Astrocyte of the hippocampus (primary cell): ENCODE measurements at places on chromosomes 13 and 19.

- DNase-seq = peak; percentile 28
Measured at GRCh38 chr13:90594681-90595080, 752.8 kb upstream of the MIR17HG start.

- DNase-seq = no peak
Measured at GRCh38 chr19:55339889-55340783, 460 bp downstream of the KMT5C start.

GRCh38 chr13:27967203-27967735 is 1.8 kb downstream of the CDX2 start:
- DNase-seq = no peak

GRCh38 chr13:56953965-56954364 is 186.8 kb upstream of the PRR20A start:
- no peak for DNase-seq

DNA sequence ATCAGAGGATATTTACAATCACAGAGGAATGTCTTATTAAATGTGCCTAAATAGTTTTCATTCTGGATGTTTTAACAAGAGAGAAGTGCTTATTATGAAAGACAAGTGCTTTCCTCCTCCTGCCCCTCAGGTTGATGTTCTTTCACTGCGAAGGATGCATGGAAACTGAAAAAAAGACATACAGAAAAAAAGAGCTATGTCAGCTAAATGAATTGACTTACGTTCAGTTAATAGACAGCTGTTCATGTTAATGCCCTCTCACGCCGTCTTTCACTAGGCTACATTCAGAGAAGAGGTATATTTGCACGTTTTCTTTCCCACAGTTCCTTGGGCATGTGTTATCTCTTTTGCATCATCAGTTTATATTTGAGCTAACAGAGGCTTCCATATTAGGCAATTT is 821.8 kb upstream of the PCDH9 start:
- no peak for DNase-seq

DNA sequence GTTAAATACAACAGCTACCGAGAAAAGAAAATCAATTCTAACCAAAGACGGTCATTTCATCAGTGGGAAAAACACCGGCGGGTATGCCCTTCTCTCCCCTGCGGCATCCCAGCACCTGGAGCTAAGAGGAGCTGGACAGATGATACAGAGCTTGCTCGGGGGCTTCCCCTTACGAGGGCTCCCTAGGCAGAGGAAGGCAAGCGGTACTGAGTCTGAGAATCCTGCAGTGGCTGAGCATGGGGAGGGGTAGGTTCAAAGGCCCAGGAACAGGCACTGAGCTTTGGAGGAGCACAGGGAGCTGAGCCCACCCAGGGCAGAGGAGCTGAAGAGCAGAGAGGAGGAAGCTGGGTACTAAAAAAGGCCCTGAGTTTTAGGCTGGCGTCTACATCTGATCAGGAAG is 12.7 kb downstream of the STK24 start:
- no peak for DNase-seq
